ENCODE measurements at places on chromosomes 7 and 10.

DNA sequence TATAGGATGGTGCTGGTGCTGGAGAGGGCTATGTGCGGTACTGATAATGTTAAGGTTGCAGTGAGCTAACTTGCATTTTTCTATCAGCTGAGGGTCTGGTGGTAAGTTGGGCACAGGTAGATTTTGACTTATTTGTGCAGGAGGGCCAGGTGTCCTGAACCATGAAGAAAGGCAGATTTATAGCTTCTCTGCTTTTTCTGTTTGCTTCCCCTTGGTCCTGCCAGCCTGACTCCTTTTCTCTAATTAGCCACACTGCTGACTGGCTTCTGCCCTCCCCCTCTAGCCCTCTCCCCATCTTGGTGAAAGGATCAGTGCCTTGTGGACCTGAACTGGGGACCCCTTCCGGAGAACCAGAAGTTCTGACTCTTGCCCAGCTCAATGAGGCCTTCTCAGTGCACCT lies 40.8 kb upstream of the STEAP4 start:
- no peak for DNase-seq

- DNase-seq = no peak
These were observed 9.9 kb downstream of the CNNM1 start for GRCh38 chr10:99339077-99339476.

DNA sequence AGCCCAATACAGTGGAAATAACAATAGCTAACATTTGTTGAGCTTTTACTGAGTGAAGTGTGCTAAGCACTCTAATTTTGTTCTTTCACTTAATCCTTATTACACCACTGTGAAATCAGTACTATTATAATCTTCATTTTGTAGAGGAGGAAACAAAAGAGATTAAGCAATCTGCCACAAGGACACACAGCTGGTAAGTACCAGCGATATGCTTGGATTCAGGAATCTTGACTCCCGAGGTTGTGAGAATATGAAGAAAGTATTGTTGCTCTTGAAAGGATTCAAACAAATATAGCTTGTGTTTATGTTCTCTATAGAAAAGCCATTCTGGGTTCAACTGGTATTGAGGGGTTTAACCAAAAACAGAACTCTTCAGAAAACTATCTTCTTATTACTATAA lies 93.7 kb upstream of the HECTD2 start:
- DNase-seq = no peak

DNA sequence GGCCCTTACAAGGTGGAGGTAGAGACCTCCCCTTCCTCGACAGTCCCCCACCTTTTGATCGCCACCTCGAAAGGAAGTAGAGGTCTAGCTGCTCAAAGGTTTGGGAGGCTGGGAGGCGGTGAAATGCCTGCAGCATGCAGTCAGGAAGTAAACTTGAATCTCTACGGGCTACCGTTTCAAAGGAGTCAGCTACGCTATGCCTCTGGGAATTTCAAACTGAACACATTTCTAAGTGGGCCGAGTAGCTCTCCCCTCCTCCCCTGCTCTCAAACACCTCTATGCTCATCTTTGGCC lies 68.0 kb downstream of the CXCL12 start:
- DNase-seq = no peak

- DNase-seq = no peak
These were observed 12.3 kb upstream of the ASCC1 start for GRCh38 chr10:72228318-72228751.

DNA sequence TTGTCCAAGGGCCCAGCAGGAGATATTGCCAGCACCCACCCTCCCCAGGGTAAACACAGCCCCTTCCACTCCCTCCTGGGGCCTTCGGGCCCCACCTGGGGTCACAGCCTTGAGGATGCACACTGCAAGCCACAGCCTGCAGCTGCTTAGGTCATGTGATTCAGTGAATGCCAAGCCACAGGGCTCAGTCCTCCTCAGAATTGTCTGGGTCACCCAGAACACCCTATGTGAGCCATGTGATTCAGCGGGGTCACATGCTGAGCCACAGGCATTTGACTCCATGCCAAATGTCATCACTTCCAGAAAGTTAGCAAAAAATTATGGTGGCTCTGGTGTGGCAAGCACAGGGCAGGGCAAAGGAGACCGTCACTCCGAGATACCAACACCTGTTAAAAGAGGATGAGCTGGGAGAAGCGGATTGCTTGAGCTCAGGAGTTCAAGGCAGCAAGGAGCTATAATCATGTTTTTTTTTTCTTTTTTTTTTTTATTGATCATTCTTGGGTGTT lies 17.2 kb upstream of the PSAP start:
- peak; percentile 21 for DNase-seq

All from hippocampal formation (tissue), 2 donors.